SJSA1 (cell line): ENCODE measurements at places on chromosomes 6 and 20.

- no peak for DNase-seq
These were observed 148.1 kb downstream of the MOXD1 start for GRCh38 chr6:132253211-132253610.

DNA sequence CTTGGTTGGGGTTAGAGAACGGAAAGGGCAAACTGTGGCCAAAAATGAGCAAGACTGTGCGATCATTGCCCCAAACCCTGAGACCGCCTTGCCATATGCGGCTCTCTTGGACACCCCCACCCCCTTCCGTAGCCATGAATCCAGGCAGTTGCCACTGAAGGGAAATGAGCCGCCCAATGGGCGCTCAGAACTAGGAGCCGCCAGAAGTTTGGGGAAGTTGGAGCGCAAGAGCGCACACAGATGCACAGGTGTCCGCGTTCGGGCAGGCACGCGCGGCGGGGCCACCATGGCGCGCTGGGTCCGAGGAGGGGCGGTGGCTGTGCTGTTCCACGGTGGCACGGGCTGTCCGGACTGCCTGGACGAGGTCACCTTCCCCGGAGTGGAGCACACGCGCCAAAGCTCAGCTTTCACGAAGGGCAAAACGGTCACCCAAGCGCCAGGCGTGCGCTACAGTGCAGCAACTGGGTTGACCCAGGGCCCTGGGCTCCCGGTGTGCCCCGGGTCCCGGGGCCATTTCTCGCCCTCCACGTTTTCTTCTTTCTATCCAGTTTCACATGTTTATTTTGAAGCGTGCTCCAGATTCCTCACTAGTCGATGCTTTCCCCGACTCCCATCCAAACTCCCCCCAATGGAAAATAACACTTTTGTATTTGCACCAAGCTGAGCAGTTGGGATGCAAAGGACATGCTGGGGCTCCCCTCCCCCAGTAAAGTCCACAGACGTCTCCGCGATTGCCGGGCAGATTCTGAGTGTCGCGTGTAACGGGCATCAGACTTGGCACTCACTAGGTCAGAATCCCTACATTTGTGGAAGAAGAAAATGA lies 906 bp upstream of the PDE10A start:
- DNase-seq, result no peak

DNA sequence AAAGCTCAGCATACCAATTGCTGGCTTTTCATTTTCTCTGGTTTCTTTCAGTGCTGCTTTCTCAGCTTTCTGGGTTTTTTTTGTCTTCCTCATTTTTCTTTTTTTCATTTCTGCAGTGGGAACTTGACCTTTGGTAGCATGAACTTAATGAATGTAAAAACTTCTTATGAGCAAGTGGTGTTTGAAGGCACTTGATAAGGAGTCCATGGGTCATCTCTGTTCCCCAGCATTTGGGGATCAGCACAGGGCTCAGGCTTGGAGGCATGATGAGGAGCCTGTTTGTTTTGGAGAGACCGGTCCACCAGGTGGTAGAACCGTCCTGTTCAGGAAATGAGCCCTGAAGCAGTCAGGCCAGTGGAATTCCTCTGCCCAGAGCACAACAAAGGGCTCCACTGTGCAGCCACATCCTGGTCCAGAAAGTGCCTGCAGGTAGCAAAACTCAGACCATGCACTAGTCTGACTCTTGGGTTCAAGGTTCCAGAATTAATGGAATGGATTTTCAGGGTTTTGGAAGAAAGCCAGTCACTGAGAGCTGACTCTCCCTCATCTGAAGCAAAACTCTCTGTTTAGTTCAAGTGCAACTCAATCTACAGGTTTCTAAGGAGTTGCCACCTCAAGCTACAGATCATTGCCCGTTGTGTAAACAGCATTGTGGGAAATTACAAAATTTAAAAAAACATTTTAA lies 52.3 kb upstream of the ADGRF1 start:
- DNase-seq, result no peak

DNA sequence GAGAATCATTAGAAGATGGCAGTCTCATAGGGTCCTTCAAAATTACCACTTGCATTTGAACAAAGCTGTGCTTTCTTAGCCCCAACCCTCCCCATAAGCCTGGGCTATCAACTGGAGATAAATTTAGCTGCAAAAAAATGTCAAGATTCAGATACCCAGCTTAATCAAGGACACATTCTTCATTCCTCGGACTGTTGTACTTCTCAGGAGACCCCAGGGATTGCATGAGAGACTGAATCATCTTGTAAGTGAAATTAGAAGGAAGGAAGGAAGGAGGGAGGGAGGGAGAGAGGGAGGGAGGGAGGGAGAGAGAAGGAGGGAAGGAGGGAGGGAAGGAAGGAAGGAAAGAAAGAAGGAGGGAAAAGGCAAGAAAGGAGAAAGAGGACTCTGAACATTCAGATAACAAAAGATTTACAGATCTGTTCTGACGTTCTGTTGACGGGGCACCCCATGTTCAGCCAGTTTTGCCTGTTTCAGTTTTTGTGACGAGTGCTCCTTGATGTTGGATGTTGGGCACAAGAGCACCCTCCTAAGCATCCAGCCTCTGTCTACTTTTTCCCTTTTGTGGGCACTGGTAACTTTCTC lies 498.7 kb downstream of the PREX1 start:
- DNase-seq, result no peak

GRCh38 chr20:6053776-6054688 lies at the start of gene LRRN4:
TSS of gene LRRN4 (minus strand) at chr20:6054060. CDS start at chr20:6052799, 1,261 bp downstream.
- DNase-seq, result no peak

DNA sequence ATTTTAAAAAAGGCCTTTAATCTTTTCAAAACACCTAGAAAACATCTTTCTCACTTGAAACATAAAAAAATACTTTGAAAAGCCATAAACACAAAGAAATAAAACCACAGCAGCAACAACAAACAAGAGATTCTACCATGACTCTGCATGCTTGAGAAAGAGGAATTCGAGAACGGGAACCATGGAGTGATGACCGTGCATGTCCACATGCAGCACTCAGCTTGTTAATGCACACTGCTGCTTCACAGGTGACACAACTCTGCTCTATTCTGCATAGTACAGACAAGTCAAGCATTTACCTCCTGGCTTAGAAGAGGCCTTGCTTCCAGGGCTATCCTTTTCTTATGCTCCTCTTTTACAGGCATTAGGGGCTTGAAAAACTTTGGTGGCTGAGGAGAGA lies 64.9 kb upstream of the NUP153 start:
- DNase-seq, result no peak
